Neural cell (in vitro differentiated cells): ENCODE measurements at places on chromosomes 6 and 20. TPM values are rescaled to one million over a fixed set of nuclear protein-coding genes. Genes with fewer than 3 reads are reported as not detected.

TSPO2 gene
- not detected in 2 replicates for polyA plus RNA-seq

SSTR4 gene
- not detected in 2 replicates for polyA plus RNA-seq

DLL1 gene
- 24.6 and 26.1 TPM in 2 replicates for polyA plus RNA-seq

EPPIN gene
- polyA plus RNA-seq, result not detected in 2 replicates

BFSP1 gene
- 1.3 and 2.3 TPM in 2 replicates for polyA plus RNA-seq

GATA5 gene
- polyA plus RNA-seq, result not detected in 2 replicates

UNC5CL gene
- polyA plus RNA-seq, result 1.0 and 2.6 TPM in 2 replicates

GJA1 gene
- polyA plus RNA-seq, result 2.3 and 3.5 TPM in 2 replicates

RCAN2 gene
- polyA plus RNA-seq, result 37.4 and 38.9 TPM in 2 replicates

OPRM1 gene
- polyA plus RNA-seq, result 1.5 and 1.9 TPM in 2 replicates

TFAP2B gene
- not detected in 2 replicates for polyA plus RNA-seq
